Activated CD4-positive, alpha-beta T cell treated with anti-CD3 and anti-CD28 coated beads for 48 hours (primary cell): ENCODE measurements at places on chromosomes 7 and 10.

DNA sequence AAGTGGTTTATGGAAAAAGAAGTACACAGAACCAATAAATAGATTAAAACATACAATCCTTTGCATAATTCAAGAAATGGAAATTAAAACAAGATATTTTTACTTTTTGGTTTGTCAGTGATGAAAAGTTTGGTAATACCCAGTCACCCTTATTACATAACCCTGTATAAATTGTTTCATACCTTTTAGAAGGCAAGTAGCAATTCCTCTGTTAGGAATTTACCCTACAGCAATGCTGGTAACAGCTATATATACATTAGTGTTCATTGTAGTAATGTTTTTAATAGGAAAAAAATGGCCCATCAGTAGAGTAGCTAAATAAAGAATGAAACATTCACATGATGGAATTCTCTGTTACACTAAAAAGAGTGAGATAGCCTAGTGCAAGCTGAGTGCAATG, 42.7 kb downstream of the PTPN12 start:
- DNase-seq = no peak

- no peak for DNase-seq
These were observed 228.8 kb downstream of the DKK1 start for GRCh38 chr10:52542906-52543305.

GRCh38 chr7:141156407-141156806, 82.5 kb downstream of the TMEM178B start:
- DNase-seq = no peak

GRCh38 chr10:114322344-114322743, 82.0 kb downstream of the AFAP1L2 start:
- DNase-seq = no peak

DNA sequence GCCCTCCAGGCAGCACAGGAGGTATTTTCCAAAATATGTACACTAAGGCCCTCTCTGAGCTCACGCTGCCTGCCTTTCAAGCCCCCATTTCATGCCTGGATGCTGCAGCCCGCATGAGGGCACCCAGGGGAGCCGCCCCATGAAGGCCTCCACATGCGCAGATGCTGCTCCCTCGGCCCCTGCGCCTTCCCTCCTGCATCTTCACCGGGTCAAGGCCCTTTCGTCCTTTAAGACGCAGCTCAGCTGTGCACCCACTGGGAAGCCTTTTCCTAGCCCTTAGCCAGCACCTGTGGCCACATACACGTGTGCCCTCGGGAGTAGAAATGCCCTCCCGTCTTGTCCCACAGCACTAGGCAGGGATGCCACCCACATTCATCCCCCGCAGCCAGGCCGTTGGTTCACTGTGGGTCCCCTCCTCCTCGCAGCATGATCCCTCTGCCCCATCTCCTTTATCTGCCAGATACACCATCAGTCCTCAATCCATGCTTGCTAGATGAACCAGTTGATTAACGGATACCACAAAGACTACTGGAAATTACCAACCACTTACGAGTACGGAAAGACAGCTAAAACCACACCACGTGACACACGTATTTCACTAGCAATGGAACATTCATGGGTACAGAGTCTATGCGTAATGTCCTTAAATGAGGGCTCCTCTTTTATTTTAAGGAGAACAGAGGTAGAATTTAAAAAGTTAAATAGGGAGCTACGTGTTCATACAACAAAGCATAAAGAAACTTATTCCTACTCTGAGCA, 278.0 kb downstream of the TNS3 start:
- no peak for DNase-seq

DNA sequence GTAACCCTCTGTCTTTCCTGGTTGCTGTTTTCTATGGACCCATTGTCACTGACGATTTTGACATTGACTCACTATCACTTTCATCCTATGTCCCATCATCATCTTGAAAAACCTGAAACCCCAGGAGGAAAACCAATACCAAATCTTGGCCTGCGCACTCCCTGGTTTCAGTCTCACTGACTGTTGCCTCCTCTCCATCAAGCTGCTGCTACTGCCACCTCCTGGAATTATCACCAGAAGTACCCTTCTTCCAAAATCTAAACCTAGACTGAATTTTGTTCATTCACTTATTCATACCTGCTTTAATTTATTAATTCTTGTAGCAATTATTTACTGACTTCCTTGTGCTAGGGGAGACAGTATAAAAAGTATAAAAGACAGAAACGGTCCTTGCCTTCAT, 44.5 kb upstream of the ACBD5 start:
- peak; percentile 66 for DNase-seq

- no peak for DNase-seq
These were observed 253.0 kb downstream of the AGMO start for GRCh38 chr7:15308821-15309220.

GRCh38 chr10:117005527-117006055, 604 bp upstream of the SHTN1 start:
- no peak for DNase-seq

- DNase-seq = no peak
These were observed 181.6 kb upstream of the NFE2L3 start for GRCh38 chr7:25970356-25970755.

- DNase-seq = no peak
These were observed 164.9 kb upstream of the RHOBTB1 start for GRCh38 chr10:61108915-61109314.
